ENCODE measurements at places on chromosomes 3 and 15. TPM values are rescaled to one million over a fixed set of nuclear protein-coding genes. Genes with fewer than 3 reads are reported as not detected.

DNA sequence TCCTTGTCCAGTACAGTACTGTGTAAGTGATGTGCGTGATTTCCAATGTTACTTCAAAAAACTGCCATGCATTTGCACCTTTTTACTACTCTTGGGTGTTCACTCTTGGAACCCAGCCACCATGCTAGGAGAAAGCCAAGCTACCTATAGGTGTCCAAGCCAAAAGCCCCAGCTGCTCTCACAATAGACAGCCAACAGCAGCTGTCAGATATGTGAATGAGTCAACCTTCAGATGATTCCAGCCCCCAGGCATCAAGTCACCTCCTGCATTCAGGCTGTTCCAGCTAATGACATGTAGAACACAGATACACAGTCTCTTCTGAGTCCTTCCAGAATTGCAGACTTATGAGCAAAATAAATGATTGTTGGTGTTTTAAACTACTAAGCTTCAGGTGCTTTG is 417.7 kb upstream of the TGFBR2 start:
- no peak overlapping the region for H3K4me3 ChIP-seq
- no peaks in the 10 kb centered on the region for H3K36me3 ChIP-seq
- no peaks in the 10 kb centered on the region for H3K27me3 ChIP-seq
- DNase-seq, result no peak
- no peak overlapping the region for H3K27ac ChIP-seq
- peaks cover 4% of the 10 kb centered on the region for H3K4me1 ChIP-seq

- H3K27me3 ChIP-seq, result peaks cover 10% of the 10 kb centered on the region
- no peak overlapping the region for H3K27ac ChIP-seq
- H3K4me3 ChIP-seq, result no peak overlapping the region
- no peak for DNase-seq
These were observed 79.9 kb downstream of the UBP1 start for GRCh38 chr3:33360136-33360825.

- peaks cover 10% of the 10 kb centered on the region for H3K4me1 ChIP-seq
- no peaks in the 10 kb centered on the region for H3K27me3 ChIP-seq
- no peaks in the 10 kb centered on the region for H3K36me3 ChIP-seq
- H3K27ac ChIP-seq, result peak overlapping the region; percentile 10
These were observed 48.4 kb upstream of the CCDC80 start for GRCh38 chr3:112689385-112689784.

- peaks cover 3% of the 10 kb centered on the region for H3K36me3 ChIP-seq
- H3K27ac ChIP-seq, result peak overlapping the region; percentile 81
- H3K4me1 ChIP-seq, result peaks cover 46% of the 10 kb centered on the region
- no peak for DNase-seq
- H3K4me3 ChIP-seq, result peak overlapping the region; percentile 53
These were observed 2.6 kb upstream of the ZSCAN2 start for GRCh38 chr15:84598250-84598649.

DNA sequence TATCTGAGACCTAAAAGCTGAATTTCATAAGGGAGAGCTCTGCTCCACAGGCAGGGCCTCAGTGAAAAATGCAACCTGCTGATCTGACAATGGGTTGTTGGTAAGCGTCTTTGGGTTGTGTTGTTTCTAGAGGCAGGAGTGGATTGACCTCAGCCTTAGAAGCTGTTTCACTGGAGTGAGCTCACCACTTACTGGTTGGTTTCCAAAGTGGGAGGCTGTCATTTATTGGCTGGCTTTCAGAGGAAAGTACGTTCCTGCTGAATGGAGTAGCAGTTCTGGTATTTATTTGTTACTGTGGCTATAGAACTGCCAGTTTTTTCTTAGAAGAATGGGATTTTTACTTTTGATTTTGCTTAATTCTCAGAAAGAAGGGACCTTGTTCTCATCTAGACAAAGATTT is 29.3 kb upstream of the COL6A5 start:
- H3K4me1 ChIP-seq, result no peaks in the 10 kb centered on the region
- peaks cover 8% of the 10 kb centered on the region for H3K27me3 ChIP-seq
- H3K4me3 ChIP-seq, result no peak overlapping the region
- DNase-seq, result no peak

DNA sequence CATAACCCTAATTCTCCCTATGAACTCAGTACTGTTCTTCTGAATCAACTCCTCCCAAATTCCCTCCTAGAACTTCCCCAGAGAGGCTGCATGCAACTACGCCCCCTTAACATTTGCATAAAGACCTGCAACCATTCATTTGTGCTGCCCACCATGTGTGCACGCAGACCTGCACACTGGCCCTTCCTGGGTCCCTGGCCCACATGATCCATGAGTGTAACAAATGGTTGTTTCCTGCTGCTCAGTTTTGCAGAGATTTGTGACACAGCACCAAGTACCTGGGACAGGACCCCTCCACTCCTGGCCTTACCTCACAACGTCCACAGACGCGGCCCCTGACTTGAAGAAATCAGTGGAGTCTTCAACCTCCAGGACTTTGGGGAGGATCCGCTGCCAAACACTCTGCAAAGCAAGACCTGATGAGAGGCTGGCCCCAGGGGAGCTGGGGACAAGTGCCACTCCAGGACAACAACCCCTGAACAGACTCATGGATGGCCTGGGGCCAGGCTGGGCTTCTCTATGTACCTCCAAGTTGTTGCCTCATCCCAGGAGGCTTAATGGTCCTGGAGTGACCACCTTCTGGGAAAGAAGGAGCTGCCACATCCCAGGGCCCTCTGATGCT is 33.8 kb downstream of the ALDH1L1 start:
- no peak overlapping the region for H3K4me3 ChIP-seq
- peak; percentile 5 for DNase-seq
- peaks cover 5% of the 10 kb centered on the region for H3K27me3 ChIP-seq
- no peak overlapping the region for H3K27ac ChIP-seq
- H3K4me1 ChIP-seq, result no peaks in the 10 kb centered on the region

DNA sequence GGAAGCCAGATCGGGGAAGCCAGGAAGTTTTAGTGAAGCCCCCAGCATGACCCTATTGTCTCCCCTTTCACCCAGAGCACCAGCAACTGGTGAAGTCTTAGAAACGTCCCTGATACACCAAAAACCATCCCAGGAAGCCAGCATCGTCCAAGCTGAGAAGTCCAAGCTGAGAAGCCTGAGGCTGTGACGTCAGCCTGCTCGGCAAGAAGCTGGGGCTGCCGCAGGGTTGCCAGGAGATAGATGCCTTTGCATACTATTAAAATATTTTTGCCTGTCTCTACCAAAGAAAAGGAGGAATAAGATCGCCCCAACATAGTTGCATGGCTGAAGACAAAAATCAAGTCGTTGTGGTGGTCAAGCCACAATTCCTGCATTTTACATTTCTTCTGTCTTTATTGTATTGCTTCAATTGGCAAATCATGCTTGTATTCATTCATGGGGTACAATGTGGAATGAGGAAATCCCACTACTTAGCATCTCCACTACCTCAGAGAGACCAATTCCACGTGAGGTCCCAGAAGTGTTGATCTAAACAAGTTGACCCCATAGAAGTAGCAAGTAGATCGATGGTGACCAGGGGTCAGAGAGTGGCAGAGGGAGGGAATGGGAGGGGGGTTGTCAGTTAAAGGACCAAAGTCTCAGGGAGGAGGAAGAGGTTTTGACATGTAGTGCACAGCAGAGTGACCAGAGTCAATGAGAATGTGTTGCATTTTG is 19.6 kb upstream of the EMC3 start:
- H3K4me3 ChIP-seq, result no peak overlapping the region
- H3K36me3 ChIP-seq, result peaks cover 21% of the 10 kb centered on the region
- H3K27ac ChIP-seq, result no peak overlapping the region

DNA sequence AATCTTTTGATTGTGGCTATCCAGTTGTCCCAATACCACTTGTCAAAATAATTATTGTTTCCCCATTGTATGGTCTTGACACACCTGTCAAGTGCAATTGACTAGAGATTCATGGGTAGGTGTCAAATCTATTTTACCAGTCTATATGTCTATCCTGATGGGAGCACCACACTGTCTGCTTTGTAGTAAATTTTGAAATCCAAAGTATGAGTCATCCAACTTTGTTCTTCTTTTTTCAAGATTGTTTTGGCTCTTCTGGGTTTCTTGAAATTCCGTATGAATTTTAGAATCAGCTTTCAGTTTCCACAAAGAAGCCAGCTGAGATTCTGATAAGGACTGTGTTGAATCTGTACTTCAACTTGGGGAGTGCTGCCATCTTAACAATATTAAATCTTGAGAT is 71.9 kb downstream of the CSNK1G1 start:
- H3K4me3 ChIP-seq, result no peak overlapping the region
- H3K36me3 ChIP-seq, result peaks cover 10% of the 10 kb centered on the region
- no peak for DNase-seq

DNA sequence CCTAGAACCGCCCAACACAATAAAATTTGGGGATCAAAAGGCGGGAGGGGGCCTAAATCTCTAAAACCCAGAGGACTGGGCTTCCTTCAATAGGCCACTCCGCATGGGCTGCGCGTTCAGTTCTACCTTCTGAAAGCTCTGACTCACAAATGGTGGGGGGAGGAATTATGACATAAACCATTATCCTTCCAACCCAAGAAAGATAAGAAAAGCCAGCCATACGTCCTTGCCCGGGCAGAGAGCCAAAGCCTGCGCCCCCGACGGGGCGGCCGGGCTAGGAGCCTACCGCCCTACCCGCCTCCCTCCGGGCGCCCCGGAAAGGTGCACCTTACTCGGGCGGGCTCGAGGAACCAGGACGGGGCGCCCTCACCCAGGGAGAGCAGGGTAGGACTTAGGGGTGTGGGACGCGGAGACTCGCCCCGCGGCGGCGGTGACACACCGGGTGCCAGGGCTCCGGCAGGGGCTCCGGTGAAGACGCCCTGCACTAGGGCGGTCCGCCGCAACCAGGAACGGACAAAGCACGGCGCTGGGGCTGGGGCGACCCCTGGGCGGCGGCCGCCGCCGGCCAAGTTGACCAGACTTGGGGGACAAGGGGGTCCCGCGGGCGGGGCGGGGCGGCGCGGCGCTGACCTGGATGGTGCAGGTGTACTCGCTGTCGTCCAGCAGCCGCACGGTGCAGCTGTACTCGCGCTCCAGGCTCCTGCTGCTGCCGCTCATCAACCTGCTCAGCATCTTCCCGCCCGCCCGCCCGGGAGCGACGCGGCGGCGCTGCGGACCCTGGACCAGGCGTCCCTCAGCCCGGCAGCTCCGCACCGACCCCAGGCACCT is 534 bp downstream of the FRMD5 start:
- H3K27ac ChIP-seq, result no peak overlapping the region
- peak overlapping the region; percentile 86 for H3K4me3 ChIP-seq
- peak; percentile 39 for DNase-seq
- H3K27me3 ChIP-seq, result peaks cover 51% of the 10 kb centered on the region

DNA sequence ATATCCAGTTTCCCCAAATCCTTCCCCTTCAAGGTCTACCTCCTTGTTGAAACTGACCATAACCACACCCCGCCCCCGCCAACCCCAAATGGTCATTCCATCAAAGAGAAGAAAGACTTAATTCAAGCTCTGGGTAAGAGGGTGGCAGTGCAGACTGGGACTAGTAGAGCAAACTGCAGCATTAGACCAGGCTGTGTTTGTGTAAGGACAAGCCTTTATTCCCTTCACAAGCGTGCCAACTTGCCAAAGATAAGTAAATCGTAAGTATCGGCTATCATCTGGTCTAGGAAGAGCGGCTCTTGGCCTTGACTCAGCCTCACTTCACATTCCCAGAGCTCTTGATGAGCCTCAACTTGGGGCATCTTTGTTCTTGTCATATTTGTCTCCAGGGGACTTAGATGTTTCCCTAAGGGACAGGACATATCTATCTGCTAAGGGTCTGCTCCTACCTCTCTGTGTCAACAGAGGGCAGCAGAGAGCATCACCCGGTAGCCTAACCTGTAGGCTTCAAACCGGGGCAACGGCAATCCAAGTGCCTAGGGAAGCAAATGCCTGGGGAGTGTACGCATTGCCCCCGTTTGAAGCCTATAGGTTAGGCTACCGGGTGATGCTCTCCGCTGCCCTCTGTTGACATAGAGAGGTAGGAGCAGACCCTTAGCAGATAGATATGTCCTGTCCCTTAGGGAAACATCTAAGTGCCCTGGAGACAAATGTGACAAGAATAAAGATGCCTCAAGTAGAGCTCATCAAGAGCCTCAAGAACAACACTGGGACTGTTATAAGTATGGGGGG is 8.9 kb upstream of the MAP3K13 start:
- peaks cover 27% of the 10 kb centered on the region for H3K27me3 ChIP-seq
- no peaks in the 10 kb centered on the region for H3K36me3 ChIP-seq
- no peak overlapping the region for H3K4me3 ChIP-seq

DNA sequence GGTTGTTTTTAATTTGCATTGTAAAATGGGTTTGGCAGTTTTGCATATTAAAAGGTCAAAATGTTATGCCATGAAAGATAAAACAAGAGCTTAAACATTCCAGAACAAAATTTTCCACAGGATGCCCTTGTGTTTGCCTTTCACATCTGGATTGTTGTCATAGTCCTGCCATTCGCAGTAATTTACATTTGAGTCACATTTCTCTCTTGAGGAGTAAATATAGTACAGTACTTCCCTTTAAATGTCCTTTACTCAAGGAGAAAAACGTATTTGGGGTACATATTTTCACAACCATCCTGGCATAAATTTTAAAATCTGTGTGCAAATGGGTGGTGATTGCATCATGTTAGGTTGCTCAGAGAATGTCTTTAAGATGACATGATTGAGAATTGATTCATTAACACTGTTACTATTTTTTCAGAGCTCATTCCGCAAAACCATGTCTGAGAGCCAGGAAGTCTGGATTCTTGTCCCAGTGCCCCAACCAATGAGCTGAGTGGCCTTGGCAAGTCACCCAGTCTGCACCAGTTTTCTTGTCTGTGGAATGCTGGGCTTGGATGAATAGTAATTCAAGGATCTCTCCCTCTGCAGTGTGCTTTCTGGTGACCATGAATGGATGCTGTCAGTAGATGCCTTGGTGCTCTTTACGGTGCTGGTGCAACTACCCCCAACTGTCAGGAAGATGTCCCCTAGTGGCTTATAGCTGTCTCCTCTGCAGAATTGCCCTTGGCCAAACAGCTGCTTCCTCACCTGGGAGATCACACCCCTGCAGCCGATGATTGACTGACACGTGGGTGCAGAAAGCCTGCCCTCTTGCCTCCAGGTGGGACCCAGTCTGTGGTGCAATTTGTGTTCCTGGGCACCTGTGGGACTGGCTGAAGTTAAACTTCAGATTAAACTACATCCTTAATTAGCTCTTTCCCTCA is 43.0 kb downstream of the ABHD5 start:
- H3K27me3 ChIP-seq, result no peaks in the 10 kb centered on the region
- H3K27ac ChIP-seq, result no peak overlapping the region
- H3K4me3 ChIP-seq, result no peak overlapping the region
- no peaks in the 10 kb centered on the region for H3K4me1 ChIP-seq
- peaks cover 1% of the 10 kb centered on the region for H3K36me3 ChIP-seq

DNA sequence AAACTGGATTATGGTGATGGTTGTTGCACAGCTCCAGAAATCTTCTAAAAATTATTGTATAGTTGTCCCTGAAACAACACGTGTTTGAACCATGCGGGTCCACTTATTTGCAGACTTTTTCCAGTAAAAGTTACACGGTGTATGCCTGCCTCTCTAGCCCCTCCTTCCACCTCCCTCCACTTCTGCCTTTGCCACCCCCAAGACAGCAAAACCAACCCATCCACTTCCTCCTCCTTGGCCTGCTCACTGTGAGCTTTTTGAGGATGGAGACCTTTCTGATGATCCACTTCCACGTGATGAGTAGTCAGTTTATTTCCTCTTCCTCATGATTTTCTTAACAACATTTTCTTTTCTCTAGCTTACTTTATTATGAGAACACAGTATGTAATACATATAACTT is 5.4 kb downstream of the CYFIP1 start:
- DNase-seq, result no peak
- H3K27me3 ChIP-seq, result peaks cover 4% of the 10 kb centered on the region
- no peaks in the 10 kb centered on the region for H3K36me3 ChIP-seq

GRCh38 chr3:153399636-153400035 is 237.6 kb downstream of the RAP2B start:
- DNase-seq, result no peak
- H3K4me3 ChIP-seq, result no peak overlapping the region

The ANKUB1 gene
- total RNA-seq, result not detected

The CNBP gene
- total RNA-seq, result 303 TPM

The POLG gene
- total RNA-seq, result 144 TPM

The PLSCR5 gene
- total RNA-seq, result not detected

The CFAP91 gene
- 12.9 TPM for total RNA-seq

The CLEC3B gene
- not detected for total RNA-seq

The CLDN11 gene
- total RNA-seq, result 0.51 TPM

The NCK1 gene
- 30.8 TPM for total RNA-seq

Data from activated B cell treated with CpG ODN at 0.5 μM for 24 hours (primary cell).